NCI-H1436 treated with DMSO at 0.1 percent for 48 hours (cell line): ENCODE measurements at places on chromosomes 4 and X.
A peak's percentile ranks its signal among the peaks of the same experiment; 100 is the strongest.

DNA sequence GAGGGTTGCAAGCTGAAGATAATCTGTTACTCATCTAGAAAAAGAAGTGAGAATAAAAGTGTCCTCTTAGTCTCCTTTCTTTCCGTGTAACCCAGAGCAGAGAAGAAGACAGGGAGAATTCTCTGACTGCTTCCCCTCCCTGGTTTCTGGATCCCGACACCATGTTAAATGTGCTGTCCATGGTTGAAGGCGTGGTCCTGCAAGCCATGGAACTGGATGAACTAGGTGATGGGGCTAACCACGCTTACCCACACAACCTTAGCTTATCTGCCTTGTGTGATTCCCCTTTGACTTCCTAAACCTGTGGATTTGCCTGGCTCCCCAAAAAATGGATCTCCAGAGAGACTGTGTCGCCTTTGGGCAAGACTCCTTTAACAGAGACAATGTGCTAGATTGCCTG lies 907.6 kb downstream of the FSTL5 start:
- DNase-seq = no peak

GRCh38 chrX:109629310-109629709 lies 4.3 kb upstream of the KCNE5 start:
- no peak for DNase-seq

DNA sequence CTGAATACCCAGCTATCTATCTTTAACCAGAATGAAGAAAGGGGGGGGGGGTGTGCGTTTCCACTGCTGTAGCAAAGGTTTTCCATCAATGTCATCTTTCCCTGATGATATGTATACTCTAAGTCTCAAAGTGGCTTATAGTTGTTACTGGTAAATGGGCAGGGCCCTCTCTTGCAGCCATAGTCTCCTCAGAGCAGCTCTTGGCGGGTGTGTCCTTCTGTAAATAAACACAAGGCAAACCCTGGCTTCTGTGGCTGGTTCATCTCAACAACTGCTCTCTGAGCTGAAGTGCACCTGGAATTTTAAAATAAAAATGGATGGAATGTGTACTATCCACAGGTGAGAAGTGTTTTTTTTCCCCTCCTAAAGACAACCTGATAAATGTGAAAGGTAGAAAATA lies 57.5 kb upstream of the SCML1 start:
- no peak for DNase-seq

GRCh38 chr4:81162752-81163458 lies 52.1 kb downstream of the PRKG2 start:
- no peak for DNase-seq

- DNase-seq = no peak
Measured at GRCh38 chr4:98482847-98483806, 175.3 kb downstream of the TSPAN5 start.

GRCh38 chr4:130073145-130073790 lies 977.3 kb downstream of the C4orf33 start:
- DNase-seq = no peak

GRCh38 chr4:81923140-81923539 lies 450.7 kb downstream of the HNRNPD start:
- no peak for DNase-seq

DNA sequence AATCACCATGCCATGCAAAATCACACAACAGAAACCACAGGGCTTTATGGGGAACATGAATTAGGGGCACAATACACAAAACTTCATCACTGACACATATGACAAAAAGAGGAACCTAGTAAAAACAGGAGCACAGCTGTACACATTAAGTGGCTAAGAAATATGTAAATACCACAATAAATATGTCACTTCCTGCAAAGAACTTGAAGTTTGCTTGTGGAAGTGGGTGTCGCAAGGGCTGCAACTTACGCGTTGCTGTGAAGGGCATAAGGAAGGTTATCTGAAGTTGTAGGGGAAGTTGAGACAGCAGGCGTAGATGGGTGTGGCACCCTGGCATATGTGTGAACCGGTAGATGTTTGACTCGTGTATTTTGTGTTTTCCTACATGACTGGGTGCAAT lies 42.4 kb downstream of the CLCN4 start:
- DNase-seq = no peak

DNA sequence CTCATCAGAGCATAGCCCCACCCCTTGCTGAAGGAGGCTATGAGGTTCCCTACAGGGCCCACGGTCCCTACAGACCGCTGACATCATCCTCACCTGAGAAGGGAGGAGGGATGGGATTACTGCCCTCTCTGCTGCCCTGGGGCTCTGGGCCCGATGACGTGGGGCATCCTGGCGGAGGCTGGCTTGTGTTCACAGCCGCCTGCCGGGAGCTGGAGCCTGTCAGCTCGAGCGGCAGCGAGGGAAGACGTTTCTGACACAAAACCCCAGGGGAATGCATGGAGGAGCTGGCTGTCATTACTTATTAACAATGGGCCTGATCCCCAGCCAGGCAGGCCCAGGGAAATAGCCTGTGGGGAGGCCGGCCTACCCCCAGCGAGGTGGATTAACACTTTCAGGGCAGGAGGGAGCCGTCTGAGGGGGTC lies 106.6 kb upstream of the ATP6AP2 start:
- DNase-seq = peak; percentile 29

DNA sequence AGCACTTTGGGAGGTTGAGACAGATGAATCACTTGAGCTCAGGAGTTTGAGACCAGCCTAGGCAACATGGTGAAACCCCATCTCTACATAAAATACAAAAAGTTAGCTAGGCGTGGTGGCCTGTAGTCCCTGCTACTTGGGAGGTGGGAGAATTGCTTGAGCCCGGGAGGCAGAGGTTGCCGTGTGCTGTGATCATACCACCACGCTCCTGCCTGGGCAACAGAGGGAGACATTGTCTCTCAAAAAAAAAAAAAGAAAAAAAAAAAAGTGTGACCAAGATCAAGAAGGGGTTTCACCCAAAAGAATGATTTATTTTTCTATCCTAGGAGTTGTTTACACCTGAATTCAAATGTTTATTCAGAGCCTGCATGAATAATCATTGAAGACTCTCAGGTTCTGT lies 572.4 kb upstream of the GALNT7 start:
- no peak for DNase-seq

DNA sequence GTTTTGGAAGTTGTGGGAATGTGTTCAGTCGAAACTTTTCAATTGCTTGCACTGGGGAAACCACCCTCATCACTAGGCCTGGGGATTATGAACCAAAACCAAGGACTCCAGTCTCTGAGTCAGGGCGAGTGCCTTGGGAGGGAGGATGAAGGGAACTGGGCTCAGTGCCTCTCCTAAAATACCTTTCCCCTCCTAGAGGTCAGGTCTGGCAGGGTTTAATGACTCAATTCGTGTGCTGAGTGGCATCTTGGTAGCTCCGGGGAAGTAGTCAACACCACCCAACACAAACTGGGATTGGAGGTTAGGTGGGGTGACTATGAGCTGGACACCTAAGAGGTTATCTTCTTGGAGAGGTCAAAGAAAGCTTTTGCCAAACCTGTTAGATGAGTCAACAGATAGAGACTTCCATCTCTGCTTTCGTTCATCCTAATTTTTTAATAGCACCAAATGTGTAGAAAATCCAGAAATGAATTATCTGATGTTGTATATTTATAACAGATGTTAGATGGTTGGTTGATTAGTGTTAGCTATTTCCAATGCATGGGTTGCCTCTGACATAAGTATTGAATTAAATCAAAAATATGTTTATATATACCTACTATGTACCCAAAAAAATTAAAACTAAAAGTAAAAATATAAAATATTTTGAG lies 202.8 kb downstream of the SHROOM3 start:
- no peak for DNase-seq

- no peak for DNase-seq
Measured at GRCh38 chr4:76206222-76206942, 7.2 kb downstream of the SCARB2 start.
